ENCODE measurements at places on chromosomes 13 and 19.

DNA sequence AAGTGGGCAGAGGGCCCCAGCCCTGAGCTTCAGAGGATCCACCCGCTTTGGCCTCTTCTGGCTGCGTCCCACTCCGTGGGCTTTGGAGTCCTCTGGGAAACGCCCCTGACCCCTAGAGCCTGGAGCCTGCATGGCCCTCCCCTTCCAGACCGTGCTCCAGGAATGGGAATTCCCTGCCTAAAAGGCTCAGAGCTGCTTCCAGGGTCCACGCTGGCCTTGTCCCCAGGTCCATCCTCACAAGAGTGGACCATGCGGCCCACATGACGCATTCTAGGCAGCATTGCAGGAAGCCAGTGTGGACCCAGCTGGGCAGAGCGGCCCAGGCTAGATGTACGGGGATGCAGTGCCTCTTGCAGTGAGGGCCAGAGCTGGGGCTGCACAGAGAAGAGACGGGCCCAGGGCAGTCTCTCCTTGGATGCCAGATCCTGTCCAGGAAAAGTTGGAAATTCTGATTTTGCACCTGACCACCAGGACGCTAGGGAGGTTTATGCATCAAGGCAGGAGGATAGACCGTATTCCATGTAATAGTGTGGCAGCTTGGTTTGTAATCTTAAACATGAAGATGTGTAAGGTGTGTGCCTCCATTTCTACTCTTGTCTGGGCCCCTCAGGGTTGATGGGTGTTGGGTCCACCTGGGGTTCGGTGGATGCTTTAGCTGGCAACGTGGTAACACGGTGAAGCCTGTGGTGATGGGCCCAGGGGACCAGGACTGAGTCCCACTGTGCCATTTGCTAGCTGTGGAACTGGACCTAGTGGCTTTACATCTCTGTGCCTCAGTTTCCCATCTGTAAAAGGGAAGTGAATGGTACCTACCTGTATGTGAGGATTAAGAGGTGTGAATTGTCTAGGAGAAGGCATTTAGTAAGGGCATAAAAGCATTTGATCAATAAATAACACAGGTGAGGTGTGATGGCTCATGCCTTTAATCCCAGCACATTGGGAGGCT, 14.8 kb upstream of the FXYD3 start:
- DNase-seq = no peak

- no peak for DNase-seq
Measured at GRCh38 chr13:33727297-33728083, 90.5 kb upstream of the RFC3 start.

GRCh38 chr19:46621191-46622117, 3.4 kb downstream of the PTGIR start:
- no peak for DNase-seq

GRCh38 chr13:24618011-24618955, 61.9 kb upstream of the ATP12A start:
- DNase-seq = no peak

DNA sequence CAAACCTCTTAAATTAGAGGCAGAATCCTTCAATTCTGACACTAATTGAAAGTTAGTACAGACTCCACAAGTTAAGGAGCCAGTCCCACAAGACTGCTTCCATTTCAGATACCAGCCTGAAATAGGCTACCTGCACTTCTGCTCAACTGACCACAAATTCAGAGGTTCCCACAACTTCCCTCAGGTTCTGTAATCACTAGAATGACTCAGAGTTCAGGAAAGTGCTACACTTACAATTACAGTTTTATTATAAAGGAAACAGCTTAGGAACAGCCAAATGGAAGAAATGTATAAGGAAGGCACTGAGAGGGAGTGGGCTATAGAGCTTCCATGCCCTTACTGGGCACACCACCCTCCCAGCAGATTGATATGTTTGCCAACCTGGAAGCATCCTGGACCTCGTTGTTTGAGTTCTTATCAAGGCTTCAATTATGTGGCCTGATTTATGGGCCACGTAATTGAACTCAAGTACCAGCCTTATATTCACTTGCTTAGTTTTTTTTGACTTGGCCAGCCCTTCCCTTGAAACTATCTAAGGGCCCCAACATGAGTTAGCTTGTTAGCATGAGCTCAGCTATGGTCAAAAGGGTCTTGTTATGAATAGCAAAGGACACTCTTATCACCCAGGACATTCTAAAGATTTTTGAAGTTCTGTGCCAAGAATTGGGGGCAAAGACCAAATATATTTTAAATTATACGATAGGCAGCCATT, 25.9 kb downstream of the NBEA start:
- DNase-seq = no peak

- no peak for DNase-seq
Measured at GRCh38 chr13:110047496-110047895, 259.5 kb downstream of the COL4A1 start.

- DNase-seq = no peak
Measured at GRCh38 chr13:66886264-66886663, 343.9 kb downstream of the PCDH9 start.
